ENCODE measurements at places on chromosomes 6 and 20.

- DNase-seq: no peak
Observed at GRCh38 chr6:168088161-168089053, 9.4 kb upstream of the FRMD1 start.

DNA sequence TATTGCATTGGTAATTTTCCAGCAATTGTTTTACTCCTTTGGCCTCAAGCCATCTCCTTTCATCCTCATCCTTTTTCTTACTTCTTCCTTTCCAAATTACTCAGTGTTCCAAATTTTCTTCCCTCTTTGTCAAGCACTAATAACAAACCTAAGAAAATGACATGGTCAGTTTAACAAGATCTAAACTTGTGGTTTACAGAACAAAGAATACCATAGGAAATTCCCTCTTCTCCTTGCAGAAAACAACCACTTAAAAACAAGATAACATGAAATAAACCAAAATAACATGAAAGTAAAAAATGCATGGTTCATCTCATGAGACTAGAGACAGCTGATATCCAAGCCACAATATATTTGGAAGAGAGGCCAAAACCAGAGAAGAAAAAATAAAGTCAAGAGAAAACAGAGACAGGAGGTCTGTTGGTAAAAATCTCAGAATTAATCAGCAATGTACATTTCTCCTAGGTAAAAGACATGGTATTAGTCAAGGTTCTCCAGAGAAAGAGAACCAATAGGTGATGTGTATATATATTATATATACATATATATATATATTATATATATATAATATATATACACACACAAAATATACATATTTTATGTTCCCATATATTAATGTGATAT lies 51.0 kb upstream of the SENP6 start:
- DNase-seq: no peak

- DNase-seq: no peak
Observed at GRCh38 chr20:63295422-63295821, 2.4 kb downstream of the COL20A1 start.

- no peak for DNase-seq
Observed at GRCh38 chr20:9204979-9205378, 136.1 kb downstream of the PLCB4 start.

GRCh38 chr20:22617160-22617559 lies 32.8 kb upstream of the FOXA2 start:
- no peak for DNase-seq

DNA sequence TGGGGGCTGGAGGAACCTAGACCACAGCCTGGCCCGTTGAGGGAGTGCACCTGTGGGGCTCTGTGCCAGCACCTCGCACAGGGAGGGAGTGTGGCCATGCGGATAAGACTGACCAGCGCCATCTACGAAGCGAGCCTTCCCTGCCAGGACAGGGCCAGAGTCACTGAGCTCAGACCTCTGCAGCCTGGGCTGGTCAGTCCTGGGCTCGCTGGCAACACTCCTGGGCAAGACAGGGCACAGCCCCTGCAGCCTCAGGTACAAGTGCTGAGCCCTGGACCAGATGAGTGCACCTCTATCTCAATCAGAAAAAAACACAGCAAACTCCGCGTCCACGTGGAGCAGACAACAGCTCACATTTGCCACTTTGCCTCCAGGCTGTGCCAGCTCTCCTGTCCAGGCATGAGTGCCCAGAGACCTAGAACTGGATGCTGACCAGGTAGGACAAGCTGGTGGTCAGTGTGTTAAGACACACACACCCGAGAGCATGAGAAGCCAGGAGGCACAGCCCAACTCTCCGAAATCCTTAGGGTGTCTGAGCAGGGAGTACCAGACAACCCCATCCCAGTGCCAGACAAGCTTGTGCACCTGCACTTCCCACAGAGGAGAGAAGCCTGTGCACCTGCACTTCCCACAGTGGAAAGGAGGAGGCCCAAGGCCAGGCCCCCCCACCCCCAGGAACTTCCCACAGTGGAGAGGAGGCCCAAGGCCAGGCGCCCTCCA lies 4.9 kb downstream of the ARFRP1 start:
- no peak for DNase-seq

GRCh38 chr6:77763124-77763523 lies 110.3 kb downstream of the MEI4 start:
- no peak for DNase-seq

DNA sequence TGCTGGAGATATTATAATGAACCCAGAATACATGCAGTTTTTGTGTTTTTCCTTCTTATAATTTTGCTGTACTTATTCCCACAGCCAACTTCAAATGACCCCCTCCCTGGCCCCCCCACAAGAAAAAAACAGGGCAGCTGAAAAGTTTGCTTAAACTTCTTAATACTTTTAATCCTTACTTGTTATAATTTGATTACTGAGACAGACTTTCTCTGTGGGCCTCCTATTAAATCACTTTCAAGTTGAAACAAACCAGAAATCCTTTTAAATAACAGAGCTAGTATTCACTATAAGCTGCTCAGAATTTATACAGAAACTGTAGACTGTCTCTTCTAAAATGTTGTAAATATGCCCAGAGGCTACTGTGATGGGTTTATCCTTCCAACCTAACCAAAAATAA lies 106.3 kb downstream of the CENPW start:
- no peak for DNase-seq

GRCh38 chr6:137709424-137710236 lies 157.4 kb upstream of the TNFAIP3 start:
- DNase-seq: no peak

- DNase-seq: peak; percentile 82
Observed at GRCh38 chr6:158488065-158488464, 71.8 kb upstream of the TMEM181 start.

DNA sequence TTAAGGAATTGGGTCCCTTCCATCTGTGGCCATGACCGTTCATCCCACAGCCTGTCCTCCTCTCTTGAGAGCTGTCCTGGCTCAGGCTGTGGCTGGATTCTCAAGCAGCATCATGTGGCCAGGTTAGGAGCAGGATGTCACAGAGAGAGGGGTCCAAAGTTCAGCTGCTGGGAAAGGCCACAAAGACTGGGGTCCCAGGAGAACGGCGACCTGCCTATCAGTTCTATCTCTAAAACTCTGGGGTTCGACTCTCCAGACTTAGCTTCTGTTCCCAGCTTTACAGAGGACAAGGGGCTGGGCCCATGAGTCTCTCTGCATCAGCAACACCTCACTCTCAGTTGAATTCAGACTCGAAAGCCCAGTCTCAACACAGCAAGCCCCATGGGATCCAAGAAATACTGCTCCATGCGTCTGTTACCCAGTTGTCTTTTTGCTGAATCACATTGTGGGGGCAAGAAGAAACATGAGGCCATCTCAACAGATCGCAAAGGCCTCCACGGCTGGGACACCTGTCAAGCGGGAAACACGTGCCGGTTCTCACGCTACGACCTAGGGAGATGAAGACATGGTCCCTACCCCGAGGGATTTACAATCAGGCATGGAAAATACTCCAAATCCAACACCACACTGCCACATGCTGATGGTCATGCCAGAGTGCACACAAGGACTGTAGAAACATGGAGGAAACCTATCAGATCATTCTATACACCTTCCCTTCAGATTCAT lies 95.4 kb downstream of the SLC22A23 start:
- no peak for DNase-seq

GRCh38 chr20:56996533-56996932 lies 269.9 kb downstream of the BMP7 start:
- no peak for DNase-seq

DNA sequence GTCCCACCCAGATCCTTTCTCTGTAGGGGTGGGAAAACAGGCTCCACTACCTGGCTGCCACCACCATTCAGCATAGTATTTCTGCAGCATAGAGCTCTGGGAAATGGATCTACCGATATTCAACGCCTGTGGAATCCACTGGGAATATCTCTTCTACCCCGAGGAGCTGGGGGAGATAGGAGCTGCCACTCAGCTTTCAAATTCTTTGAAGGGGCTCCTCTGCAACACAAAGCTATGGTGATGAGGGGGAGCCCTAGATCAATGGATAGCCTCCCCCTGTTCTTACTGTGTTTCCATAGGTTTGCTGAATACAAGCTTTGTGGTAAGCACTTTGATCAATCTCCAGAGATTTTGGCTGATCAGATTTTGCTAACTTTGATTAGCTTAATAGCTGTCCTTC lies 12.9 kb downstream of the FAM50B start:
- DNase-seq: no peak

- DNase-seq: peak; percentile 86
Observed at GRCh38 chr6:6851059-6851948, 256.5 kb upstream of the RREB1 start.

GRCh38 chr20:63706852-63707557 lies 771 bp downstream of the ARFRP1 start:
- DNase-seq: no peak

DNA sequence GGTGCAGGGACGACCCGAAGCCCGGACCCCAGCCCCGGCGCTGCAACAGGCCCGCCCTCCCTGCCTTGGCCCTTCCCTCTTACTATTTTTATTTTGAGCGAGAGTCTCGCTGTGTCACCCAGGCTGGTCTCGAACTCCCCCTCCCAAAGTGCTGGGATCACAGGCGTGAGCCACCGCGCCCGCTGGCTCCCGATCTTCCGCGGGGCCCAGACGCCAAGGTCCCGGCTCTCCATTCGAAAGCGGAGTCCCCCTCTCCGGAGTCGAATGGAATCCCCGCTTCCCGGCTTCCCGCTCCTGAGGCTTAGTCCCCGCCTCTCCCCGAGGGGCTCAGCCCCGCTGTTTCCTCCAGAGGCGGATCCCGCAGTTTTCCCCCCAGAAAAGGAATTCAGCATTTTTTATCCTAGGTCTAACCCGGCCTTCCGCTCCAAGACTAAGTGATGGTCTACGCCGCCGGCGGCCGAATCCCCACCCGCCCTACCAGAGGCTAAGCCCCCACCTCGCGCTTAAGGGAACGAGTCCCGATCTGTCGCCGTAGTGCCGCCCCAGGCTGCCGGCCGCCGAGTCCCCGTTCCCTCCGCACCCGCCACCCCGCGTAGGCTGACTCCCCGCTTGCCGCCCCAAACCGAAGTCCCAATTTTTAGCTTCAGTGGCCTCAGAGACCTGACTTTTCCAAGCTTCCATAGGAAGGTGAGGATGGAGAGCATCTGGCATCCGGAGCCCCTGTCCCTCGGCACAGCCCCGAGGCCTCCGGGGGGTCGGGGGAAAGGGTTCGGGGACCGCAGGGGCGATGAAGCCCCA lies 11.5 kb upstream of the TMC2 start:
- DNase-seq: peak; percentile 62
